ENCODE measurements at places on chromosomes 4 and X.

DNA sequence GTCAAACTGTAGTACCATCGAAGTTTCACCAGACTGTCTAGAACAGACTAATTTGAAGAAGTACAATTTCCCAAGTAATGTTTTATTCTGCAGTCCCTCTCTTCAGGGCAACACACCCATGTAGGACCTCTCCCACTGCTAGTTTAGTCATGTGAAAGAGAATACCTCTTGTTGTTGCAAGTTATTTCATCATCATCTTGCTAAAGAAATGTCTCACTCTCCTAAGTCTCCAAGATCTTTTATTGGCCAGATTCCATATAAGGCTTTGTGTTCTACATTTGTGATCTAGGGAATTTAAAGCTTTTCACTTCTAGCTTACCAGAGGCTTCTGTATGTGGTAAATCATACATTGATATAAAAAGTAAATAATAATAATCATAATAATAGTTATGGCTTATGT, 745.3 kb upstream of the MAGEB2 start:
- no peak for DNase-seq
- H3K4me1 ChIP-seq = no peaks in the 10 kb centered on the region
- no peaks in the 10 kb centered on the region for H3K36me3 ChIP-seq
- H3K4me3 ChIP-seq = no peak overlapping the region

- no peaks in the 10 kb centered on the region for H3K36me3 ChIP-seq
- no peak overlapping the region for H3K27ac ChIP-seq
- H3K4me1 ChIP-seq = no peaks in the 10 kb centered on the region
Observed at GRCh38 chrX:141405853-141406492, 163.7 kb upstream of the SPANXC start.

- no peak overlapping the region for H3K27ac ChIP-seq
- no peaks in the 10 kb centered on the region for H3K4me1 ChIP-seq
Observed at GRCh38 chr4:73653695-73654106, 33.5 kb upstream of the RASSF6 start.

GRCh38 chr4:45663003-45663402, 460.9 kb downstream of the GABRG1 start:
- H3K36me3 ChIP-seq = no peaks in the 10 kb centered on the region
- no peak for DNase-seq
- H3K4me1 ChIP-seq = no peaks in the 10 kb centered on the region
- H3K27ac ChIP-seq = no peak overlapping the region

- H3K36me3 ChIP-seq = no peaks in the 10 kb centered on the region
- H3K4me3 ChIP-seq = no peak overlapping the region
- no peak for DNase-seq
- no peak overlapping the region for H3K27ac ChIP-seq
- no peaks in the 10 kb centered on the region for H3K4me1 ChIP-seq
Observed at GRCh38 chr4:44421330-44422065, 27.1 kb downstream of the KCTD8 start.

GRCh38 chrX:153968754-153969124, 2.9 kb downstream of the HCFC1 start:
- H3K4me3 ChIP-seq = peak overlapping the region; percentile 100
- peak; percentile 41 for DNase-seq
- no peaks in the 10 kb centered on the region for H3K27me3 ChIP-seq
- peaks cover 30% of the 10 kb centered on the region for H3K4me1 ChIP-seq
- H3K27ac ChIP-seq = peak overlapping the region; percentile 92

DNA sequence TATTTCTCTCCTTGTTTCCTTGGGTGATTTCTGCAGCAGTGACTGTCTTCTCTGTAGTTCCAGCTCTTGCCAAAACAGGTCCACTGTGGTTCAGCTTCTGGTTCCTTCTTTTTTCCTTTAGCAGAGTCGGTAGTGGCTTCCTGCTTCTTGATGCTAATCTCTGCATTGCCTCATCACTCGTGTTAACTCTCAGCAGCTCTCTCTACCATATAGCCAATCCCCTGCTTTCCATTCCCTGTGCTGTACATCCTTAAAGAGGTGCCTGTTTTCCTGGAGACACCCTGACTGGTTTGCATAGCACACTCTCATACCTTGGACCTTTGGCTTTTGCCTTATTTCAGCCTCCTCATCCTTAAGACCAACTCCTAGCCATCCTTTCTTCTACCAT, 191.2 kb upstream of the LNX1 start:
- no peak for DNase-seq
- peaks cover 4% of the 10 kb centered on the region for H3K4me1 ChIP-seq

- H3K4me3 ChIP-seq = no peak overlapping the region
- DNase-seq = no peak
- no peaks in the 10 kb centered on the region for H3K4me1 ChIP-seq
Observed at GRCh38 chr4:182540496-182540895, 297.3 kb downstream of the TENM3 start.

DNA sequence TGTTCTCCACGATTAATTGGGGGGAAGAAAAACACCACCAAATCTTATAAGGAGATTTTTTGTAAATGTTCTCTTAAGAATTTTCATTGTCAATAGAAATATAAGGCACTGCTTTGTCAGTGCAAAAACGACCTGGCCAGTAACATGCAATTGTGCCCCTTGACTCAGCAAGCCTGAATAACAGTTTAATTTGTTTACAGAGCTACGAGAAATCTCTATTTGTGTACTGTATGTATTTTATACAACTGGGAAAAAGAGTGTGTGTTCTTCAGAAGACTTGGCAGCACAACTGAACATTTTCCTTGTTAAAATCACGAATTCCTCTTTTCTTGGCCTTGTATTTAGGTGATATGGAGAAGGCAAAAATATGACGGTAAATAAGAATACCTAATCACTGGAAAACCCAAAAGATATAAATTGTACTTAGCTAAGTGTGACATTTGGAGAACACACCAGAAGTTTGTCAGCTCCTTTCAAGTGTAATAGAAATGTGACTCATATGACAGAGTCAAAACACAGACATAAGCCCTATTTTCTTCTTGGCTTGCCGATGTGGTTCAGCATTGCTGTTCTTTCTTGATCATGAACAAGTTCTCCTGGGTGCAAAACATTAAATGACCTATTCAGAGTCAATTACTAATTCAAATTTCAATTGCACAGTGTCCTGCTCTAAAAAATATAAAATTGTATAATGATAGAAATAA, 945.0 kb upstream of the INTU start:
- no peaks in the 10 kb centered on the region for H3K27me3 ChIP-seq
- H3K4me3 ChIP-seq = no peak overlapping the region
- H3K27ac ChIP-seq = no peak overlapping the region

- no peak overlapping the region for H3K4me3 ChIP-seq
- no peaks in the 10 kb centered on the region for H3K27me3 ChIP-seq
- H3K4me1 ChIP-seq = no peaks in the 10 kb centered on the region
- H3K27ac ChIP-seq = no peak overlapping the region
- no peak for DNase-seq
- no peaks in the 10 kb centered on the region for H3K36me3 ChIP-seq
Observed at GRCh38 chrX:34790026-34790425, 132.9 kb upstream of the TMEM47 start.

DNA sequence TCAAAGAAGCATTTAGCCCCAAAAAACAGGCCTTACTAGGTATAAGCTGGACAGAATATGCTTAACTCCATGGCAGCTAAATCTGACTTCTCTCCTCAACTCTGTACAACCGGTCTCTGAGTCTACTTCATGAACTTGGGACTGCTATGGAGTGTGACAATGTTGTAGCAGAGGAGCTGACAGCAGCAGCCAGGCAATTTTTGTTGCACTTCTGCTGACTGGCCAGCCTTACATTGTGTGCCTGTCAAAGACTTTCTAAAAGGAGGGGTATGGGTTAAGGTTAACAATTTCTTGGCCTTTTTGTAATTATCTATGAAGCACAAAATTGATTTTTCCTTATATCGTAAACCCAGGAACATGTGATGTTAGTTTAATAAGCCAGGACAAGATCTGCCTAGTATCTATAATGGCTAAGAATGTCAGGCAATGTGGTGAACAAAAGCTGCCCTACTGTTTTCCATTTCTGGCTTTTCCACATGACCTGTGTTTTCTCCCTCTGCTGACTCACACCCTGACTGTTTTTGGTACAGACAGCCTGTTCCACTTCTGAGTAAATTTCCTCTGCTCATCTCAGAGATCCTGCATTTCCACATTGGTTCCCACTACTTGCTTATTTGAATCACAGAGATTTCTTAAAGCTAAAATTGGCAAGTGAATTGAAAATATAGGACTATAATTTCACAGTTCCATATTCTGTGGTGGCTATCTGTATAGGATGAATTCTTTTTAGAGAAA, 9.3 kb downstream of the NOX1 start:
- H3K4me3 ChIP-seq = no peak overlapping the region
- no peaks in the 10 kb centered on the region for H3K27me3 ChIP-seq
- no peaks in the 10 kb centered on the region for H3K4me1 ChIP-seq
- no peaks in the 10 kb centered on the region for H3K36me3 ChIP-seq

GRCh38 chr4:80115368-80116181, 42.5 kb upstream of the ANTXR2 start:
- H3K27me3 ChIP-seq = peaks cover 10% of the 10 kb centered on the region
- H3K36me3 ChIP-seq = peaks cover 7% of the 10 kb centered on the region
- H3K27ac ChIP-seq = no peak overlapping the region
- H3K4me3 ChIP-seq = no peak overlapping the region
- no peak for DNase-seq

GRCh38 chr4:165991325-165992180, 118.5 kb downstream of the TLL1 start:
- DNase-seq = no peak
- no peaks in the 10 kb centered on the region for H3K27me3 ChIP-seq
- no peaks in the 10 kb centered on the region for H3K4me1 ChIP-seq
- H3K27ac ChIP-seq = no peak overlapping the region
- H3K36me3 ChIP-seq = no peaks in the 10 kb centered on the region

DNA sequence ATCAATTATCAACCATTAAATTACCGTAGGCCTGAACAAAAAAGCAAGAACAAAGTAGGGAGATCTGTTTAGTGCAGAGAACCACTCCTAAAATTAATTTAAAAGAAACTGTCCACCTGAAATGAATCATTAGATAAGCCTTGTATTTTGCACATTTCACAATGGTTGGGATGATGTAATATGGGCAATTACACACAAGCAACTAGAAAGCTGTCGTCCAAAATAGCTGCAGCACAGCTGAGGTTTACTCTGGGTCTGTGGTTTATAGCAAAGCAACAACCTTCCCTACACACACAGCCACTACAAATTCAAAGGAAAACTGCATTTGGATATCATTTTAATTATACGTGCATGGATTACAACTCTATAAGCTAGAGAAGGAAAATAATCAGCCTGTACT, 28.5 kb downstream of the PCDH19 start:
- no peak overlapping the region for H3K27ac ChIP-seq
- peaks cover 4% of the 10 kb centered on the region for H3K4me1 ChIP-seq
- H3K4me3 ChIP-seq = no peak overlapping the region
- H3K27me3 ChIP-seq = no peaks in the 10 kb centered on the region
- no peaks in the 10 kb centered on the region for H3K36me3 ChIP-seq

DNA sequence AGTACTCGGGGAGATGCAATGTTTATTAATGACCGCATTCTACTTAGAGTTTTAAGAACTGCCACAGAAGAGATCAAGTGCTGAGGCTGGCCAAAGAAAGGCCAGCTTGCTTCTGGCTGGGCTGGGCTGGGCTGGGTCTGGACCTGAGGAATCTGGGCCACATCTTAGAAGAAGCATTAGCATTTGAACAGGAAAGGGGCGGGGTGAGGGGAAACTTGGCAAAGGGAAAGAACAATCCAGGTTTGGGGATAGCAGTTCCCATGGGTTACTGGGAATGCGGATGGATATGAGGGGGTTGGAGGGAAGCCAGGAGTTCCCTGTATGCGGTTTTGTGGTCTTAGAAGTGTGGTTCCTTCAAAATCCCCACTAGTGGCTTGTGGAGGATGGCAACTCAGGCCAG, 83.3 kb downstream of the CLDN34 start:
- no peak for DNase-seq
- H3K27me3 ChIP-seq = no peaks in the 10 kb centered on the region
- H3K4me3 ChIP-seq = no peak overlapping the region
- H3K36me3 ChIP-seq = no peaks in the 10 kb centered on the region
- no peak overlapping the region for H3K27ac ChIP-seq

DNA sequence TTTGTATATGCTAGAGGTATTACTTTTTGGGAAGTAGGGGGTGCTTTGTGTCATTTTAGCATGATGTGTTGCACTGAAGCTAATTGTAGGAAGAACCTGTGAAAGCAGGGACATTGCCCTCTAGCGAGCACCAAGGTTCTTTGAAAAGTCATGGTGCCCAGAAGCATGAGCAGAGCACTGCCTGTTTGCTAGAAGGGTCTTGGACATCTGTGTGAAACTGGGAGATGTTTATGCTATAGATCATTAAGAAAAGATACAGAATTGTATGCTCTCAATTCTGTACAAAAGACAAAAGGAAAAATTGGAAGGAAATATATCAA, 14.7 kb downstream of the GRPR start:
- peaks cover 9% of the 10 kb centered on the region for H3K4me1 ChIP-seq
- no peak for DNase-seq
- no peak overlapping the region for H3K4me3 ChIP-seq

DNA sequence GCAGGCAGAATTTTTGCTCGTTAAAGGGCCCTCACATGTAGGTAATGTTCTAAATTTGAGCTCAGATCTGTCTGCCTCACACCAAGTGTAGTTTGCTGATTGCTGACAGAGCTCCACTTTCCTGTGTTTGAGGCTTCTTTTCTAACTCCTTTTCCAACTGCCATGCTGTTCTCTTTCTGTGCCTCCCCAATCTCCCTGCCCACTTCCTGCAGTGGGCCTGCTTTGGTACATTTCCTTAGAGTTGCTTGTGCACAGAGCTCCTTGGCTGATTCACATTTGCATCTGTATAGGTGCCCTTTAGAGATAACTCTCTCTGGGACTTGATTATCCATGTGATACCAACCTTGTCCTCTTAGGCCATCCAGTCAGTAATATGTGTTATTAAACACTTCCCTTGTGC, 4.5 kb downstream of the MED28 start:
- peaks cover 23% of the 10 kb centered on the region for H3K4me1 ChIP-seq
- H3K27me3 ChIP-seq = no peaks in the 10 kb centered on the region
- H3K4me3 ChIP-seq = peak overlapping the region; percentile 11
- DNase-seq = no peak
- peak overlapping the region; percentile 33 for H3K27ac ChIP-seq

DNA sequence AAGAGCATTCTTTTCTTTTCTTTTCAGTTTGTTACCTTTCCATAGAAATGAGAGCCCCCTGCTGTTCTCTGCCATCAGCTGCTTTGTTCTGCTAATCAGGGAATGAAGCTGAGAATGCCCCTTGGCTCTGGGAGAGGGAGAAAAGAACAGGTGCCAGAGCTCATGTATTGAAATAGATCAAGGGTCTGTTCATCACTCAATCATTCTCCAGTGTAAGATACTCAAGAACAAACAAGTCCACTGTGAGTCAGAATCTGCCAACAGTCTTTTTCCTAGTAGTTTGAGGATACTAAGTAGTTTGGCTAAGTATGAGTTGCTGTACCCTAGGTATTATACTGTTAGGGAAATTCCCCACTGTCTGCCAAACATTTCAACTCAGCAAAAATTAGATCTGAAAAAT, 144.3 kb downstream of the RTL3 start:
- no peak overlapping the region for H3K4me3 ChIP-seq
- peak overlapping the region; percentile 8 for H3K27ac ChIP-seq
- H3K4me1 ChIP-seq = peaks cover 12% of the 10 kb centered on the region

- no peak overlapping the region for H3K4me3 ChIP-seq
- no peaks in the 10 kb centered on the region for H3K4me1 ChIP-seq
- peaks cover 1% of the 10 kb centered on the region for H3K27me3 ChIP-seq
Observed at GRCh38 chrX:9379697-9380551, 84.9 kb upstream of the TBL1X start.
